ENCODE measurements at places on chromosomes 7 and 10.

DNA sequence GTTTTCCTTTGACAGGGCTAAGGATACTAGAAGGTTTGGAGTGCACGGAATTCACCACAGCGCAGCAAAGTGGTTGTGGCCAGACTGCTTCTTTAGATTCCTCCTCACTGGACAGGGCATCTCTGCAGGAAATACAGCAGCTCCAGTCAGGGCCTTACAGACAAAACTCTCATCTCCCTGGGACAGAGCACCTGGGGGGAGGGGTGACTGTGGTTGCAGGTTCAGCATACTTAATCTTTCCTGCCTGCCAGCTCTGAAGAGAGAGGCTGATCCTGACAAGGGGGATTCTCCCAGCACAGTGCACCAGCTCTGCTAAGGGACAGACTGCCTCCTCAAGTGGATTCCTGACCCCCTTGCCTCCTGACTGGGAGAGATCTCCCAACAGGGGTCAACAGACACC lies 1257.9 kb downstream of the NXPH1 start:
- DNase-seq = no peak

DNA sequence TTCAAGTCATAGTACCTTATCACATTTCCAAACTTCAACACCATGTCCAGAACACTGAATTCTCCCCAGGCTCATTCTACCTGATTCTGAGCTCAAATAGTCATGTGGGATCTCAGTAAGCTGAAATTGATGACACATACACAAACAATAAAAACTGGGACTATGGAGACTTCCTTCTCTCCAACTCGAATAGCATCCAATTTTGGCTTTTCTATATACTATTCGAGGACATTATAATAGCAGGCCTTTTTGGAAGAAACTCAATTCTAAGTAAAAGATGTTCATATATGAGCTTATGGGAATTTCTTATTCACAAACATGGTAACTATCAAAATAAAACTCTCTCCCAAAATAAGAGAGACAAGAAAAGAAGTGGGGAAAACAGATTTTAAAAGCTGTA lies 551 bp upstream of the TAS2R40 start:
- DNase-seq = no peak

GRCh38 chr10:50316174-50316573 lies 64.9 kb upstream of the ASAH2 start:
- DNase-seq = no peak

DNA sequence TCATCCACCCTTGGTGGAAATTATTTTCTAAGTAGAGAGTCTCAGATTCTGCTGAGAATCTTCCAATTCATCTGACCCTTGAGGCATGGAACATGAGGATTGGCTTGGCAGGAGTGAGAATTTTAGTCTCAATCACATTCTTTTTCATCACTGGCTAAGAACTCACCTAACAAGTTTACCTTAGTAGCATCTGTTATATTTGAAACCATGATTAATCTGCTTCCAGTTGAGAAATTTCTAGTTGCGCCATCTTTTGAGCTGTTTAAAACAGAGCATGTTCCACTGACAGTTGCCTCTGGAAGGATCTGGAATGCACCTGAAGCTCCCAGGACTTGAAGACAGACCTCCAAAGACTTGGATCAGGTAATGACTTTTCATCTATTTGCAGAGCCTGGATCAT lies at the start of gene LIPK:
LIPK (plus strand) TSS at position 292 of the 400 bp plus-strand sequence. CDS start 18,295 bp downstream, outside the sequence.
- no peak for DNase-seq

- no peak for DNase-seq
Measured at GRCh38 chr10:34291466-34292193, 523.5 kb downstream of the PARD3 start.

DNA sequence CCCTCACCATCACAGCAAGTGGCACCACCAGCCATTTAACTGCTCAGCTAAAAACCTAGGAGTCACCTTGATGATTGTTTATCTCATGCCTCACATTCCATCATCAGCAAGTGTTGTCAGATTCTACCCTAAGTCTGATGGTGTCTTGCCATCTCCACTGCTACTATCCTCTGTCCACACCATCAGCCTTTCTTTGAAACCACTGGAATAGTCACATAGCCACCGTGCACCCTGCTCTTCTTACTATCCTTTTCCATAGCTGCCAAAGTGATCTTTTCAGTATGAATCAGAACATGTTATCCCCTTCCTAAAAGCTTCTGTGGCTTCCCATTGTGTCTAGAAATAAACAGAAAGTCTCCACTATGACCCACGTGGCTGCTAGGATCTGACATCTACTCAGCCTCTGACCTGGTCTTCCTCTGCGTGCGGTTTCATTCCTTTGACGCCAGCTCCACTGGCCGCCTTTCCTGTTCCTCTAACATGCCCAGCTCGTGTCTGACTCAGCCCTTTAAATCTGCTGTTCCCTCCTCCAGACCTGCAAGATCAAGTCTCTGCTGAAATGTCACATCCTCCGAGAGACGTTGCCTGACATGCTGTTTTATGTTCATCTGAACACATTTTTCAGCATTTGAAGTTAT lies 16.5 kb upstream of the CHN2 start:
- DNase-seq = no peak

- no peak for DNase-seq
Measured at GRCh38 chr10:66565999-66566398, 359.8 kb upstream of the LRRTM3 start.

DNA sequence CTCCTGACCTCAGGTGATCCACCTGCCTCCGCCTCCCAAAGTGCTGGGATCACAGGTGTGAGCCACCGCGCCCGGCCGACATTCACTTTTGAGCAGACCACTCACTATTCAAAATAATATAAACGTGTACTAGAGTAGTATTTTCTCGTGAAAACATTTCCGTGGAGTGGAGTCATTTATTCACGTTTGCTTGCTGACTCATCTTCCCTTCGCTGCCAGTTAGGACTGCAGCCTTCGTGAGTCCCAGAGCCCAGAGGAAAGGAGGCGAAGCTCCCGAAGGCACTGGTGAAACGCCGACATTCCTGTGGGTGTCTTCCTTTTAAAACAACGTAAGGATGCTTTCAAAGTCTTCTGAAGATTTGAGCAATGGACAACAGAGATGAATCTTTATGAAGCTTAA lies 10.9 kb upstream of the INPP5A start:
- no peak for DNase-seq

- DNase-seq = no peak
Measured at GRCh38 chr7:22351329-22351692, 5.6 kb downstream of the RAPGEF5 start.

DNA sequence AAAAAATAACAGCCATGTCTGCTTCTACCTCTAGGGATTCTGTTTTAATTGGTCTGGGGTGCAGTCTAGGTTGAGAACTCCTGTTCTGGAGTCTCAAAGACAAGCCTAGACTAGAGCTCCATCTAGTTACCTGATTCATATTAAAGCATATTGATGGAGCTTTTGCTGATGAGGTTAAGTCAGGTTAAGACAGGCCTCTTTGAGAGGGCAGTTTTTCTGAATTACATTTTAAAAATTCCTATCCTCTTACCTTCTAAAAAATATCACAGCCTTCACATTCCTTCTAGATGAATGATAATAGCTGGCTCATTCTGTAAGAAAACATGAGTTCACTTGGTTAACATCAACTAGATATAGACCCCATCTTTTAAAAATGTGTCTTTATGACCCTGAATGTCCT lies 28.9 kb downstream of the MGAM start:
- no peak for DNase-seq

DNA sequence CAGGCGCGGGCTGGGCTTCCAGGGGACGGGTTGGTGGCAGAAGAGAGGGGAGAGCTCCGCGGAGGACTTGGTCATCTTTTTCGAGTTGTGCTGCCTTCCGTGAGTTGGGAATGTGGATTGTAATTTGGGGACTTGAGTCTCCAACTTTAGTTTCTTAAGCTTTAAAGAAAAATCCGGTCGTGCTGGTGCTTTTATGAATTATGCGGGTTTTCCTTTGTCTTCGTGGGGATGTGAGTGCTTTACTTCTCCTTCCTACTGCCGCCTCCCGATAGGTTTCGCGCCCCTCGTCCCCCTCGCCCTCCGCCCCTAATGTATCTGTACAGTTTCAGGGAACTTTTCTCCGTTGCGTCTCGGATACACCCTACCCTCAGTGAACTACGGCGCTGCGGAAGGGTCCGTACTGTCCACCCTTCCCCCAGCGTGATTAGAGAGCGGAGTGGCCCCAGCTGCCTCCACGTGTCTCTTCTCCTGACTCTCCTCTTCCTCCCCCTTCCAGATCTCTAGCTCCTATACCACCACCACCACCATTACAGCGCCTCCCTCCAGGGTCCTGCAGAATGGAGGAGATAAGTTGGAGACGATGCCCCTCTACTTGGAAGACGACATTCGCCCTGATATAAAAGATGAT lies 649 bp downstream of the SCD start:
- DNase-seq = no peak

- DNase-seq = no peak
Measured at GRCh38 chr10:78861529-78862327, 207.0 kb upstream of the ZMIZ1 start.

- no peak for DNase-seq
Measured at GRCh38 chr7:7867846-7868571, 100.6 kb upstream of the GLCCI1 start.

GRCh38 chr7:104621321-104621720 lies 292.9 kb downstream of the LHFPL3 start:
- no peak for DNase-seq

- DNase-seq = no peak
Measured at GRCh38 chr7:120131096-120131839, 141.7 kb upstream of the KCND2 start.

- DNase-seq = no peak
Measured at GRCh38 chr10:133088956-133089800, 1.5 kb downstream of the ADGRA1 start.

- DNase-seq = no peak
Measured at GRCh38 chr10:15069230-15069629, 19.3 kb downstream of the ACBD7 start.

GRCh38 chr7:77326131-77326530 lies 90.0 kb downstream of the GSAP start:
- no peak for DNase-seq

DNA sequence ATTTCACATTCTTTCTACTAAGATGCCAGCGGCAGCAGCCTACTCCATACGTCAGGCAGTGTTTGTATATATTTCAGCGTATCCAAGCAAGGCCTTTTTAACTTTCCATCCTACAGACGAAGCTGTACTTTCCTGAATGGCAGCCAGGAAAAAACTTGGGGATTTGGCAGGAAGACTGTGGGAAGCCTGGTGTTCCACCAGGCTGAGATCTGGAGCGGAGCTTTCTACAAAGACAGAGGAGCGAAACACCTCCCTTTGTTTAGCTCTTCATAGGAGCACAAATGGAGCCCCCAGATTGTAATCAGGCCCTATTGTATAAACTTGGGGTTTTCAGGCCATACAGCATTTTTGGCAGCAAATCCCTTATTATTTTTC lies 143.8 kb downstream of the TES start:
- DNase-seq = no peak

DNA sequence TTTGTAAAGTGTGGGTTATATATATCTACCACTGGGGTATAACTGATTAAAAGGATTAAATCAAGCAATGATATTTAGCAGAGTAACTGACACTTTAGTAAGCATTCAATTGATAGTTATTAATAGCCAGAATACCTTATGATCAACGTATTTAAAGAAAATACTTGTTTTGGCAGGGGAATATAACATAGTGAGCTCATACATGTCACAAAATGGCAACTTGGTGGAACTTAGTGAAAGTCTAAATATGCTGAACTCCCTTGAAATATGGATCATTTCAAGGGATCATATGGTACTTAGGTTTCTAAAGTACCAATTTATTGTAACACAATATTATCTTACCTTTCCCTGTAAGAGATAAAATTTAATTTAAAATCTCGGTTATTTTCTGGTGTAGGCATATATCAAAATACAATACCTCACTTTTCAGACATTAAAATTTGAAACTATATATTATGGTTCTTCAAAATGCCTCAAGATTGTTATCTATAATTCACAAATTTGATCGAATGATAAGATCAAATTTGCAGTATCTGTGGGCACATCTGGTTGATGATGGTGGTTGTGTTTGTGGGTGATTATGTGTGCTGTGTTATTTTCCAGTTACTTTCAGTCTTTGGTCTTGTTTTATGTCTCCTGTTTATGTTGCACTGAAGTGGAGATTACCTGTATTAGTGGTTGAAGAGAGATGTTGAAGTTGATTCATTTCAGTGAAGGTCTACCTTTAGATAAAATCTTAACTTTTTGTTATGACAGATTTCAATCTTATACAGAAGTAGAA lies 5.2 kb downstream of the ARL4A start:
- DNase-seq = no peak

DNA sequence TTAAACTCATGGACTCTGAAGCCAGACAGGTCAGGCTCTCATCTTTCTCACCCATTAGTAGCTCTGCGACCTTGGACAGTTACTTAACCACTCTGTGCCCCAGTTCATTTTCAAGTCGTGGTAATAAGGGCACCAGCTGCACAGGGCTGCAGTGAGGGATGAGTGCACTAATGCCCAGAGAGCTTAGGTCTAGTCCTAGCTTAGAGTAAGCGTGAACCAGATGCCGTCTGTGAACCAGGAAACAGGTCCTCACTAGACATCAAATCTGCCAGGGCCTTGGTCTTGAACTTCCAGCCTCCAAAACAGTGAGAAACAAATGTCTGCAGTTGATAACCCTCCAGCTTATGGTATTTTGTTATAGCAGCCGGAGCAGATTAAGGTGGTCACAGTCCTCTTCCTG lies 222.4 kb upstream of the PFKP start:
- no peak for DNase-seq

GRCh38 chr7:141752634-141753033 lies 11.3 kb upstream of the TAS2R3 start:
- no peak for DNase-seq

DNA sequence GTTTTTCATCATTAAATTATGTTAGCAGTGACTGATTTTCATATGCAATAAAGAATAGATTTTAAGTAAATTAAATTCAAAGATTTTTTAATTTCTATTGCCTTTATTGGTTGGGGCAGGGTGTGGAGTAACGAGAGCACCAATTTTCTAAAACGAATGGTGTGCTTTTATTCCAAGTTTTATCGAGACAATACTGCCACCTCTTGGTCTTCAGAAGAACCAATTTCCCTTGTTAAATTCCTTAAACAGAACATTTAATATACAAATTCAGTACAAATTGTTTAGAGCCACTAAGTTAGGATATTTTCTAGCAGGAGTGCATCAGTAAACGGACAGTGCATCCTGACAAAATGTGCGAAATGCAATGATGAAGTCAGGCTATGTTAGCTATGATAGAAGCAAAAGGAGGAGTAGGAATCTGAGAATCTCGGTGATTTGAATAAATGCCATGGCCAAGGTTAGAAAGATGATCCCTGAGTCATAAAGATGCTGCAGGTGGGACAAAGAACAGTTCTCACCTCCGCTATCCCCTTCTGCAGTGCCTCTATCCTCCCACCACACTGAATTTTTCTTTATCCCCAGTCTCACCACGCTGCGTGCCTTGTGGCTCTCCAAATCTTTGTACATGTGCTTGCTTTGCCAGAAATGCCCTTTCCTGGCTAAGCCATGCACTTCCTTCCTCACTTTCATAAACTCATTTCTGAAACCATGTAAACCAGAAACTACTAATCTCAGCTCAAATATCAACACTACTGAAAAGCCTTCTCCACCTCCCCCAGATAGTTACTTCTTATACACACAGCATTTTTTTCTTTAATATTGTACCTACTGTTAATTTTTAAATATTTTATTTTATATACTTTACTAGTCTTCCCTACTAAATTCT lies 31.9 kb upstream of the AGBL3 start:
- no peak for DNase-seq

- DNase-seq = no peak
Measured at GRCh38 chr7:26624431-26624830, 240.0 kb downstream of the SKAP2 start.

All from iPS DF 19.7 (cell line).